CD4-positive, alpha-beta T cell treated with Interleukin-15 for 1 hour (primary cell): ENCODE measurements at places on chromosomes 16 and 17.
A peak's percentile ranks its signal among the peaks of the same experiment; 100 is the strongest.

DNA sequence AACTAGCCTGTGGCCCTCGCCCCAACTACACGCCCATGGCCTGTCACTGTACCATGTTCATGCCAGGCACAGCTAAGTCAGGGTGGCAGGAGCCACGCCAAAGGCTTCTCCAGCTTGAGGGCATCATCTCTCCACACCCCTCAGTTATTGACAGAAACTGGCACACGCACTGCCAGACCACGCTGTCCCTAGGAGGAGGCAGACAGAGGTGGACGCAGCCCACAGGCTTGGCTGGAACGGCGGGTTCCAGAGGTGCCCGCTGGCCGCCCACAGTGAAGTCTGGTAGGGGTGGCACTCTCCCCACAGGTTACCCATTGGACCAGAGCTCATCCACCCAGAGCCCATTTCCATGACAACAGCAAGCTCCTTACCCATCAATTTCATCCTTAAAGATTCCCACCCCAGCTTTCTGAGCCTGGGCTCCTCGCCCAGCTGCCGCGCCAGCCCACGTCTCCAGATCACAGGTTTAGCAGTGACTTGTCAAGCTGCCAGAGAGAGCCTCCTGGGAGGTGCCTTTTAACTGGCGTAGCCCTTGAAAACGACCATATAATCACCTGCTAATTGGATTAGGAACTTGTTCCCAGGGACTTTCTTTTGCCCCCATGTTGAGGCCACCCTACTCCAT lies 27.9 kb downstream of the RPRML start:
- DNase-seq = no peak

- no peak for DNase-seq
Observed at GRCh38 chr16:51175081-51175480, 24.0 kb upstream of the SALL1 start.

DNA sequence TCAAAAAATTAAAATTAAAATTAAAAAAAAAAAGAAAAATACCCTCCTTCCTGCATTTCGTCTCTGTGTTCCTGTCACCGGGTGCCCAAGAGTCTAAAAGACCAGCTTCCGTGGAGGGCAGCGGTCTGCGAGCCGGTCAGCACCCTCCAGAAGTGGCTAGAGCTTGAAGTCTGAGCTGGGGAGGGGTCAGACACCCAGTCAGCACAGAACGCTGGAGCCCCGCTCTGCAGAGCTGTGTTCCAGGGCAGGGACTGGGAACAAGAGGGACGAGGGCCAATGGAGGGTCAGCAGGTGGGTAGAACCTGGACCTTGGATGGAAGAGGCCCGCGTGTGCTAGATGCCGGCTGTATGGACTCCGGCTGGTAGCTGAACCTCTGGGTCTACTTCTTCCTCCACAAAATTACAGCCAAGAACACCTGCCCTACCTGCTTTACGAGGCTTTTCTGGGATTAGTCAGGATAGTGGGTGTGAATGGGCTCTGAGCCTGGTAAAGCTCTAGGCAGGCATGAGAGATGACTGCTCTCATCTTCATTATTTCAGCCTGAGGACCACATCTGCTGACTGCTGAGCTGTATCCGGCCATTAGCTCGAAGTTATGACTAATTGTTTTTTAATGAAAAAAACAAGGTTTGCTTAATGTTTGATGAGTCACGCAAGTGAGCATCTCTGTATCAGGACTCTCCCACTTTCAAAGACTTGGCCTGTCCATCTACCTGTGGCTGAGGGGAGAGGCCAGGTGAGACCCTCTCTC lies 5.9 kb downstream of the TRPV1 start:
- no peak for DNase-seq

DNA sequence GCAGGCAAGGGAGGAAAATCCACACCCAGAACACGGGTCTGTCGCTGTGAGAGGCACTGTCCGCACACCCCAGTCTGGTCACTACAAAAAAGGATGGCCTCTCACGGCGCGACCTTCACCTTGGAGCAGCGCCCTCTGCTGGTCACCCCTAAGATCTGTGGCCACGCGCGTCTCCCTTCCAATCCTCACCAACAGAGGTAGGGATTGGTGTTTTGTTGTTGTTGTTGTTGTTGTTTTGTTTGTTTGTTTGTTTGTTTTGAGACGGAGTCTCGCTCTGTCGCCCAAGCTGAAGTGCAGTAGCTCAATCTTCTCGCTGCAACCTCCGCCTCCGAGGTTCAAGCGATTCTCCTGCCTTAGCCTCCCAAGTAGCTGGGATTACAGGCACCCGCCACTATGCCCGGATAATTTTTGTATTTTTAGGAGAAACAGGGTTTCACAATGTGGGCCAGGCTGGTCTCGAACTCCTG lies 15.0 kb upstream of the C17orf58 start:
- DNase-seq = peak; percentile 46

DNA sequence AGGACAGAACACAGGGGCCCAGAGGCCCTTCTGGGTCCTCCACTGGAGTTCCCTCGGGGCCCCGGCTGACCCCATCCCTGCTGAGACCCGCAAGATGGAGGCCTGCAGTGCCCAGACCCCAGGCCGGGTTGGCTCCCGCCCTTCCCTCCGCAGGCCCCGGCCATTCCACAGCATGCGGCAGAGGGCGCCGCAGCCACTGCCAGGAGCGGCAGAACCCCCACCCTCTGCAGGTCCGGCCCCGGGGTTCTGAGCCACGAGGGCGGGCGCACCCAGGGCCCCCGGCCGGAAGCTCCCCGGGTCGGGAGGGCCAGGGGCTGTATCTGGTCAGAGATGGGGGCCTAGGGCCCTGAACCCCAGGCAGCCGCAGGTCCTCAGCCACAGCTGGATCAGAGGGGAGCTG lies 2.4 kb upstream of the PERCC1 start:
- DNase-seq = peak; percentile 62

DNA sequence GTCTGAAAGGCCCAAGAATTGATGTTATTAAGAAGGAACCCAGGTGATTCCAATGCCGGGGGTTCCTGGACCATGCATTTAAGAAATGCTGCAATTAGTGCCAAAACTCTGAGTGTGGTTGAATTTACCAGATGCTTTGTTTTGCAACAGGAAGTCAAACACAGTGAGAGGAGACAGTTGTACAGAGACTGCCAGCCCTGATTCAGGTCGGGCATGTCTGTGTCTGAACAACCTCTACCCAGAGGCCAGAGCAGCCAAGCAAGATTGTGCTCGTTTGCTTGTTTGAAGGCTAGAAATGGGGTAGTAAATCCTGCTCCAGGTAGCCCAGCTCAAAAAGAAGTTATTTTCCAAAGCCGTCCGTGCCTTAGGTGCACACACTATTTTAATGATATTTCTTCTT lies 412.4 kb upstream of the ERCC4 start:
- no peak for DNase-seq

DNA sequence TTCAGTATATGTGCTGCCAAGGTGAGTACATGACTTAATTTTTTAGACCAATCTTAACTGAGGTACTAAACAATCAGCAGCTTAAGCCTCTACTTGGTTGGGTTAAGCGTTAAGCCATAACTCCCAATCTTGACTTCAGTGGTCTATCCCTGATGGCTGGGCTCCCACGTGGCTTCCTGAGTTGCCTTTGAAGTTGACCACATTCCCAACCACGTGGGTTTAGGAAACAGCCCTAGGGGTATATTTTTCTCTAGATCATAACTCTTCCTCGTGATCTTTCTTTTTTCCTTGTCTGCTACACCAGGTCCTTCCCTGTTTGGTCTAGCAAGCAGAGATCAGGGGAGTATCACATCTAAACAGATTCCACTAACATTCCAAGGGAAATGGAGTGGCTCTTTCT lies 20.1 kb upstream of the PIRT start:
- no peak for DNase-seq

DNA sequence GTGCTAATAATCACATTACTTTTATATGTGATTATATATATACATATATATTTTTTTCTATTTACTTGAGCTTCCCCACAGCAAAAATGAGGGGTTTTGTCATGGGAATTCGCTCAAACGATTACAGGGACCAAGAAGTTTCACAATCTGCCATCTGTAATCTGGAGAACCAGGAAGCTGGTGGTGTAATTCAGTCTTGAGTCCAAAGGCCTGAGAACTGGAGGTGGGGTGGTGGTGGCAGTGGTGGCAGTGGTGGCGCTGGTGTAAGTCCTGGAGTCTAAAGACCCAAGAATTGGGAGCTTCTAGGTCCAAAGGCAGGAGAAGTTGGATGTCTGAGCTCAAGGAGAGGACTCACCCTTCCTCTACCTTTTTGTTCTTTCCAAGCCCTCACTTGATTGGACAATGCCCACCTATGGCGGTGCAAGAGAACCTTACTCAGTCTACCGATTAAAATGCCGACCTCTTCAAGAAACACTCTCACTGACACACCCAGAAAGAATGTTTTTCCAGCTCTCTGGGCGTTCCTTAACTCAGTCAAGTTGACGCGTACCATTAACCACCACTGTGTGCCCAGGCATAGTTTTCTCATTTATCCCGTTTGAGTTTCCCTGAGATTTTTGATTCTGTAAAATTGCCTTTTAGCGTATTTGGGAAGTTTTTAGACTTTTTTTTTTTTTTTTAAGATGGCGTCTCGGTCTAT lies 31.9 kb downstream of the POLR2A start:
- DNase-seq = no peak

GRCh38 chr16:3665508-3665907 lies 11.0 kb downstream of the DNASE1 start:
- DNase-seq = peak; percentile 22

DNA sequence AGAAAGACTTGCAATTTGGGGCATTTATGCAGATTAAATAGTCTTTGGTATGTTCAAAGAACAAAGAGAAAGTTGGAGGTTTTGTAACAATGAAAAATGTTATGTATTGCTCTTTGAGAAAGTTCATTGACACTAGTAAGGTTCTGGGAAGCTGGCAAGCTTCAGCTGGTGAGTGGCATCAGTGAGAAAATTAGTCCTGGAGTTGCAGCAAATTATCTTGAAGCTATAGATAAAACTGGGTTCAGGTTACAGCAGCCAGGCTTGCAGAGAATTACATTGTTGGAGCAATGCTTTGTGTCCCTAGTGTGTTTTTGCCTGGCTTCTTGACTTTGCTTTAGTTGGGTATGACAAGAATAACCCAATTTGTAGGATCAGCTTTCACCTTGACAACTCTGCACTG lies 221.2 kb downstream of the CDH13 start:
- no peak for DNase-seq

- no peak for DNase-seq
Observed at GRCh38 chr16:48408688-48409087, 23.5 kb upstream of the SIAH1 start.

- DNase-seq = no peak
Observed at GRCh38 chr16:21281698-21282389, 3.8 kb upstream of the CRYM start.

GRCh38 chr17:77763023-77763422 lies 195.5 kb upstream of the TNRC6C start:
- DNase-seq = no peak

- no peak for DNase-seq
Observed at GRCh38 chr16:26524281-26524680, 542.4 kb upstream of the C16orf82 start.

- DNase-seq = no peak
Observed at GRCh38 chr17:40374821-40375498, 10.4 kb upstream of the GJD3 start.

DNA sequence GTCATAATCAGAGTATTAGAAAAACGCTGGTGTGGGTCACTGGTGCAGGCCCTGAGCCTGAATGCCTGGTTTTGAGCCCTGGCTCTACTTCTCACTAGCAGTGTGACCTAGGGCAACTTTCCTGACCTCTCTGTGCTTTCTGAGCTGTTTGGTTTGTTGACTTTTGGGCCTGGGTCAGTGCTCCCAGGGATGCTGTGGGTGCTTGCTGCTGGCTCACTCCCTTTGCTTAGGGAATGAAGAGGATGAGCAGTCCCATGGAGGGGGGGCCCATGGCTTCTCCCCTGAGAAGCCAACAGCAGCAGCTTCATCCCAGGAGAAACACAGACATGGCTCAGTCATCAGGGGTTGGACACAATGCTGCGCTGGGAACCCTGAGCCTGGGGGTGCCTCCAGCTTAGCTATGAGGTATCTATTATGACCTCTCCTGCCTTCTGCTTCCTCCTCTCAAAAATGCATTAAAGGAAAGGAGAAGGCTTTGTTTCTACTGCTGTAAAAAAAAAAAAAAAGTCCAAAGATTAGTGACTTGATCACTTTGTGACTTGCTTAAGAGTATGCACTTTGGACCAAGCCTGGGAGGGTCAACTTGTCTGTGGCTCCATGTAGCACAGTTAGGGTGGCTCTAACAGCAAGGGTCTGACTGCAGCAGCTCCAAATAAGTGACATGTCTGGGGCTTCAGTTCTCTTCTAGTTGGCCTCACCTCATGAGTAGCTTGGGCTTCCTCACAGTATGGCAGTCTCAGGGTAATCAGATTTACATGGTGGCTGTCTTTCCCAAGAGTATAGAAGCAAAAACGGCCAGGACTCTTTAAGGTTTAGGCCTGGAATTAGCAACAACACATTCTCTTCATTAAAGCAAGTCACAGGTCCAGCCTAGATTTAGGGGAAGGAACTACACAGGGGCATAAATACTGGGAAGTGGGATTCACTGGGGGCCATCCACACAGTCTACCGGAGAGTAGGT lies 13.0 kb downstream of the NKD1 start:
- DNase-seq = no peak

DNA sequence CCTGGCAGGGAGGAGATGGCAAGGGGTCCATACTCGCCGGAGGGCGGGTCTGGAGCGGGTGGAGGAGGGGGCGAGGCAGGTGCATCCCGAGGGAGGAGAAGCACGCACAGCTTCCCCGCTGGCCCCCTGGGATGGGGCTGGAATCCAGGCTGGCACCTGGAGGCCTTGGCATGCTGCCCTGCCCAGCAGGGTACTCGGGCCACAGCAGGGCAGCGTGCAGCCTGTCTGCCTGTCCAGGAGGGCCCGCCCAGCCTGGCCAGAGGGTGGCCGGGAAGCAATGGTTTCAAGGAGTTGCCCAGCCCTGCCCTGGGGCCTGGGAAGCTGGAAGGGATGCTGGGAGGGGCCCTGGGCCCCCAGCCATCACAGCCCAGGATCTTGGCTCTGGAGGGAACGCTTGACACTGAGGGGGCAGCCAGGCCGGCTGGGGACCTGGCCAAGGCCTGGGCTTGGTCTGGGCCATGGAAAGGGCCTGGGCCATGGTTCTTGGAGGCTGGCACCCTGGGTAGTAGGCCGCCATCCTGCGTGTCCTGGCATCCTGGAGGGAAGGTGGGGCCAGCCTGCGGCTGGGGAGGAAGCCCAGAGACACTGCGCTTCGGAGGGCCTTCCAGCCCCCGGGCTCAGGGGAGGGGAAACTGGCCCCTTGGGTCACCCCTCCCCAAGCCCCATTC lies 1.1 kb downstream of the GLIS2 start:
- no peak for DNase-seq

DNA sequence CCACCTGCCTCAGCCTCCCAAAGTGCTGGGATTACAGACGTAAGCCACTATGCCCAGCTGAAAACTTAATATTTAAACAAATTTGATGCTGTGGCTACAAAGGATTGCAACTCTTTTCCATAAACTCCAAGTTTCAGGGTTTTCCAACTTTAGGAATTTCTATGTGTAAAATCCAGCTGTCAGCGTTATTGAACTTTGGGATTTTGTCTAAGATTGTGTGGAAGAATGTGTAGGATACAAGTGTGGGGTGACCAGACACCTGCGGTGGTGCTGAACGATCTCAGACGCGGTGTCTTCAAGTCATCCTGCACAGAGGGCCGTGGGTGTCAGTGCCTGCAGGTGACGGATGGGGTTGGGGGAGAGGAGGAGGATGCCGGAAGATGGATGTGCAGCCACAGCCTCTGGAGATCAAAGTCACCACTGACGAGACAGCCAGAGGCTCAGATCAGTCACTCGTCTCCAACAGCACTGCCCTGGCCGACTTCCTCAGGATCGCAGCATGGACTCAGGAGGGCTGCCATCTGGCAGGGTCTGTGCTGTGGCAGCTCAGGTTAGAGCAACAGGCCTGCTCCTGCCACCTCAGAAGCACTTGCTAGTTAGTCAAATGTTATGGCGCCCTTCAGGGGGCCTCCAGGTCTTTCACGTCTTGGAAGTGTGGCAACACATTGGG lies 13.0 kb downstream of the ACSF3 start:
- no peak for DNase-seq

- no peak for DNase-seq
Observed at GRCh38 chr17:16101440-16101839, 101.8 kb downstream of the TTC19 start.
